WTC11 (cell line): ENCODE measurements at places on chromosomes 1 and 21. TPM values are rescaled to one million over a fixed set of nuclear protein-coding genes. Genes with fewer than 3 reads are reported as not detected.

- peaks cover 52% of the 10 kb centered on the region for H3K4me1 ChIP-seq
- DNase-seq, result no peak
- H3K27ac ChIP-seq, result no peak overlapping the region
- H3K27me3 ChIP-seq, result peaks cover 45% of the 10 kb centered on the region
These were observed 18.0 kb upstream of the BTG2 start for GRCh38 chr1:203287109-203287893.

GRCh38 chr1:44553771-44554170, 120.5 kb downstream of the TMEM53 start:
- H3K27ac ChIP-seq, result no peak overlapping the region
- H3K36me3 ChIP-seq, result no peaks in the 10 kb centered on the region
- peaks cover 37% of the 10 kb centered on the region for H3K4me1 ChIP-seq

DNA sequence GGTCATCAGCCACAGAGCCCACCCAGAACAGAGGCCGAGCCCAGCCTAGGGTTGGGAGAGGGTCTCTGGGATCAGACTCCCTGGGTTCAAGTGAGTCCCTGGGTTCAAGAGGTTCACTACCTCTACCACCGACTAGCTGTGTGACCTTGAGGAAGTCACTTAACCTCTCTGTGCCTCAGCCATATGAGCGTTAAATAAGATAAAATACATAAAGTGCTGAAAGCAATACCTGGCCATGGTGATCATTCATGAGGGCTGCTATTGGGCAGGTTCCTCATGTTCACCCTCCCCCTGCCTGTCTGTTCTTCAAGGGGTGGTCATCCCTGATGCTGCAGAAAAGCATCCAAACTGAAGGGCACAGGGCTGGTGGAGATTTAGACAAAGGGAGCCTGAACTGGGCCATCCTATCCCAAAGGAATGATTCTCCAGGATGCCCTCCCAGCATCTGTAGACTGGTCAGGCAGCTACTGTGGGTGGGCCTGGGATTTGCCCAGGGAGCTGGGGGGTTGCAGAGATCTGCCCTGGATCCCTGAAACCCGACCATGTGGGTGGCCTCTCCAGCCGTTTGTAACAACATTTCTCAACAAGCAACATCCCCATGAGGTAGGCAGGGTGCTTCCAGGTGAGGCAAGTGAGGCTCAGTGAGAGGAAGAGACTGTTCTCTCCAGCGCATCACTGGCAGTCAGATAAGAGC, 196.6 kb downstream of the MATN1 start:
- H3K4me1 ChIP-seq, result peaks cover 9% of the 10 kb centered on the region
- no peaks in the 10 kb centered on the region; the same call in 1 of the 2 replicates for H3K27me3 ChIP-seq
- H3K4me3 ChIP-seq, result no peak overlapping the region
- no peak overlapping the region for H3K27ac ChIP-seq

- H3K36me3 ChIP-seq, result peaks cover 18% of the 10 kb centered on the region
- peak overlapping the region; percentile 97 for H3K4me3 ChIP-seq
- no peaks in the 10 kb centered on the region for H3K27me3 ChIP-seq
- H3K4me1 ChIP-seq, result peaks cover 17% of the 10 kb centered on the region
These were observed 846 bp downstream of the NSUN4 start for GRCh38 chr1:46341222-46342083.

Gene SPATA45
- total RNA-seq, result 0.73 to 0.90 TPM (median 0.82 TPM) in 3 replicates

DNA sequence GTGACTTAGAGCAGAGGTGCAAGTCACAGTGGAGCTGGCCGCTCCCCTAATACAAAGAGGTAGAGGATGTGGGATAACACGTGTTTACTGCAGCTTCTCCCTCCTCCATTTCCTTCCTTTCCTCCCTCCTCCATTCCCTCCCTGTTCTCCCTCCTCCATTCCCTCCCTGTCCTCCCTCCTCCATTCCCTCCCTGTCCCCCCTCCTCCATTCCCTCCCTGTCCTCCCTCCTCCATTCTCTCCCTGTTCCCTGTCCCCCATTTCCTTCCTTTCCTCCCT, 124.0 kb downstream of the CRYAA start:
- no peak overlapping the region for H3K27ac ChIP-seq
- H3K4me1 ChIP-seq, result no peaks in the 10 kb centered on the region
- no peaks in the 10 kb centered on the region; the same call in 1 of the 2 replicates for H3K27me3 ChIP-seq
- H3K36me3 ChIP-seq, result no peaks in the 10 kb centered on the region
- H3K4me3 ChIP-seq, result no peak overlapping the region

- no peak overlapping the region for H3K4me3 ChIP-seq
- H3K36me3 ChIP-seq, result peaks cover 20% of the 10 kb centered on the region
- DNase-seq, result no peak
- H3K27me3 ChIP-seq, result no peaks in the 10 kb centered on the region
These were observed 17.0 kb upstream of the TCEA3 start for GRCh38 chr1:23441446-23442148.

DNA sequence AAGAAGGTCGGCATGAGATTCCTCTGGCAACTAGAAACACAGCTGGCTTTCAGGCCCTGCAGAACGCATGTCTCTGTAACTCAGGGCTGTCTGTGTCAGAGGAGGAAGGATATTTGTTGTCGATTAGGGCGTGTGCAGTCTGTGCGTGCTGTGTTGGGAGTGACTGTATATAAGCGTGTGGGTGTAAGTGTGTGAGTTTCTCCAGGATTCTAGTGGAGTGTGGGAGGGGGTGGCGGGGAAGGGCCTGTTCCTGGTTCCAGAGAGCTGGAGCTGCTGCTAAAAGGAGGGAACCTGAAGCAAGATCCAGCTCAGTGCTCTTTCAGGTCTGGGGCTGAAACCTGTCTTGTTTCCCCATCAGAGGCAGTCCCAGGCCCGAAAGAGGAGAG, 74.3 kb downstream of the SLC16A1 start:
- no peak overlapping the region for H3K4me3 ChIP-seq
- H3K36me3 ChIP-seq, result no peaks in the 10 kb centered on the region
- no peaks in the 10 kb centered on the region for H3K27me3 ChIP-seq
- peak overlapping the region; percentile 91 for H3K27ac ChIP-seq

GRCh38 chr1:3180915-3181314, 111.9 kb downstream of the PRDM16 start:
- no peak for DNase-seq
- no peaks in the 10 kb centered on the region for H3K27me3 ChIP-seq
- no peaks in the 10 kb centered on the region for H3K36me3 ChIP-seq
- H3K4me1 ChIP-seq, result no peaks in the 10 kb centered on the region

GRCh38 chr1:160471253-160471652, 51.8 kb downstream of the SLAMF6 start:
- no peak overlapping the region for H3K27ac ChIP-seq
- H3K36me3 ChIP-seq, result no peaks in the 10 kb centered on the region
- H3K4me1 ChIP-seq, result no peaks in the 10 kb centered on the region
- no peak overlapping the region for H3K4me3 ChIP-seq

DNA sequence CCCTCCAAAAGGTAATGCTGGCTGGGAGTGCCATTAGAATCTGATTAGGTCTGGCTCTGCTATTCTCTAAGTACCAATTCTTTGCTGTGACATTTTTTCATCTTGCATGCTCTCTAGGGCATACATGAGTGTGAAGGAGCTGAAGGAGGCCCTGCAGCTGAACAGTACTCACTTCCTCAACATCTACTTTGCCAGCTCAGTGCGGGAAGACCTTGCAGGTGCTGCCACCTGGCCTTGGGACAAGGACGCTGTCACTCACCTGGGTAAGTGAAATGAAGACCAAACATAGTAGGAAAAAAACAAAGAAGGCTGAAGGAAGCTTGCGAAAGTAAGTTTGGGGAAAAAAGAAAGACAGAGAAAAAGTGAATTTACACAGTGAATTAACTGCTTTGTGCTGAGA, 207.9 kb downstream of the PAPPA2 start:
- no peak overlapping the region for H3K27ac ChIP-seq
- no peak overlapping the region for H3K4me3 ChIP-seq
- DNase-seq, result no peak
- H3K36me3 ChIP-seq, result no peaks in the 10 kb centered on the region
- H3K27me3 ChIP-seq, result no peaks in the 10 kb centered on the region

DNA sequence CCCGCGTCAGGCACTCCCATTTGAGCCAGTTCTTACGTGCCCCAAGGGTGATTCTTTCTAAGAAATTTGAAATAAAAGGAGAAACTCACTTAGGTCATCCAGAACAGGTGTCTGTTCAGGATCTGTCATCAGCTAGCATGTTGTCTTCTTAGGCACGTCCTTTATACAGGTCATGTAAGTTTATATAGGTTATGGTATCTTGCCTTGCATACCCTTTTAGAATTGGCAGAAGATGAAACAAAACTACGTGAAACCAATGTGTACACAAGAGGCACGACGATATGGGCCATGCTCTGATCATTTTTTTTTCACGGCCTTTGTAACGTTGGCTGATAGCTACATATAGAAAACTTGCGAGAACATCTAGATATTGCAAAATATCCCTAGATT, 579 bp upstream of the GTF2B start:
- peak overlapping the region; percentile 94 for H3K4me3 ChIP-seq
- H3K27me3 ChIP-seq, result peaks cover 2% of the 10 kb centered on the region; the same call in 1 of the 2 replicates
- peaks cover 3% of the 10 kb centered on the region; the same call in 1 of the 2 replicates for H3K36me3 ChIP-seq
- peaks cover 14% of the 10 kb centered on the region for H3K4me1 ChIP-seq

DNA sequence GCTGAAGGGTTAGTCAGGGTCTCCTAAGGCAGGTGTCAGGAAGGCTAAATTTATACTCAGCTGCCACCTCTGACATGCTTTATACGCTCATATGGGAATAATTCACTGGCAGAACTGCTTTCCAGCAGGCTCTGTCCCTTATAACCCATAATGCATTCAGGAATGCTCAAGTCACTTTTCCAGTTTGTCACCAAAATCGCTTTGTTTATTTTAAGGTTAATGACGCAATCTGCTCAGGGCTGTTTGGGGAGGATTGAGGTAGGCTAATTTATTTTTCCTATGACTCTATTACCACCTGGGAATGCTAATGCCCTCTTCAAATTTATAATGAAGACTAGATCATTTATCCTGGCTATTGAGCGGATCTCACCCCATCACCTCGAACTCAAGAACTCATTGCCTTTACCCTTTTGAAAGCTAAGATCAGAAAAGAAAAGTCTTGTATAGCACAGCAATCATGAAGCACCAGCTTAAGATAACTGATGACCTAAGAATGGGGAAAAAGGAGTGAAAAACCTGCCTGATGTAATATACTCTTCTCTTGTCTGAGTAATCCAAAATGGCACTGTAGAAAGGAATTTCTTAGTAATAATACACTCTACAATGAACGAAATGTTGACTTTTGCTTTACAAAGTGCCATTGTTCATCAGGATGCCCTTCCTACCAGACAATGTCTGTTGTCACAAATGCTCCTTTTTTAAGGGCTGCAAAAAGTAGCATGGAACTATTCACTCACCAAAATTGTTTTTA, 97.9 kb upstream of the EXO1 start:
- no peaks in the 10 kb centered on the region for H3K36me3 ChIP-seq
- no peak for DNase-seq
- H3K4me3 ChIP-seq, result no peak overlapping the region
- no peak overlapping the region for H3K27ac ChIP-seq
- no peaks in the 10 kb centered on the region for H3K27me3 ChIP-seq
- peaks cover 36% of the 10 kb centered on the region for H3K4me1 ChIP-seq

DNA sequence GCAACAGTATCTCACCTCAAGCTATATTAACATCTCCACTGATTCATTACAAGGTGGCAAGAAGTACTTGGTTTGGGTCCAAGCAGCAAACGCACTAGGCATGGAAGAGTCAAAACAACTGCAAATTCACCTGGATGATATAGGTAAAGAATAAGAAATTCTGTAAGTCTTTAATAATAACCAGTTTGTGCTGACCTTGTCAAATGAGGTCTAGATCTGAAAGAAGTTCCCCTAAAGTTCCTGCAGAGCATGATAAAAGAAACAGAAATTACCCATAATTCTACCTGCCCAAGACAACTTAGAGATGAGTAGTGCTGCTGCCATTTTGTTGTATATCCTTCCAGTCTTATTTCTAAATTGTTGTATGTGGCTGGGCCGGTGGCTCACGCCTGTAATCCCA, 34.5 kb downstream of the IL23R start:
- H3K27ac ChIP-seq, result no peak overlapping the region
- H3K36me3 ChIP-seq, result no peaks in the 10 kb centered on the region
- no peak for DNase-seq
- no peaks in the 10 kb centered on the region for H3K27me3 ChIP-seq
- H3K4me3 ChIP-seq, result no peak overlapping the region

GRCh38 chr1:92458146-92458545, 28.6 kb downstream of the GFI1 start:
- H3K4me1 ChIP-seq, result no peaks in the 10 kb centered on the region
- H3K27me3 ChIP-seq, result no peaks in the 10 kb centered on the region
- H3K36me3 ChIP-seq, result no peaks in the 10 kb centered on the region
- no peak overlapping the region for H3K4me3 ChIP-seq
- no peak for DNase-seq
- no peak overlapping the region for H3K27ac ChIP-seq

- H3K4me3 ChIP-seq, result no peak overlapping the region
- H3K36me3 ChIP-seq, result no peaks in the 10 kb centered on the region
- H3K27me3 ChIP-seq, result no peaks in the 10 kb centered on the region
- DNase-seq, result no peak
These were observed 11.5 kb upstream of the HCRTR1 start for GRCh38 chr1:31605908-31606427.

DNA sequence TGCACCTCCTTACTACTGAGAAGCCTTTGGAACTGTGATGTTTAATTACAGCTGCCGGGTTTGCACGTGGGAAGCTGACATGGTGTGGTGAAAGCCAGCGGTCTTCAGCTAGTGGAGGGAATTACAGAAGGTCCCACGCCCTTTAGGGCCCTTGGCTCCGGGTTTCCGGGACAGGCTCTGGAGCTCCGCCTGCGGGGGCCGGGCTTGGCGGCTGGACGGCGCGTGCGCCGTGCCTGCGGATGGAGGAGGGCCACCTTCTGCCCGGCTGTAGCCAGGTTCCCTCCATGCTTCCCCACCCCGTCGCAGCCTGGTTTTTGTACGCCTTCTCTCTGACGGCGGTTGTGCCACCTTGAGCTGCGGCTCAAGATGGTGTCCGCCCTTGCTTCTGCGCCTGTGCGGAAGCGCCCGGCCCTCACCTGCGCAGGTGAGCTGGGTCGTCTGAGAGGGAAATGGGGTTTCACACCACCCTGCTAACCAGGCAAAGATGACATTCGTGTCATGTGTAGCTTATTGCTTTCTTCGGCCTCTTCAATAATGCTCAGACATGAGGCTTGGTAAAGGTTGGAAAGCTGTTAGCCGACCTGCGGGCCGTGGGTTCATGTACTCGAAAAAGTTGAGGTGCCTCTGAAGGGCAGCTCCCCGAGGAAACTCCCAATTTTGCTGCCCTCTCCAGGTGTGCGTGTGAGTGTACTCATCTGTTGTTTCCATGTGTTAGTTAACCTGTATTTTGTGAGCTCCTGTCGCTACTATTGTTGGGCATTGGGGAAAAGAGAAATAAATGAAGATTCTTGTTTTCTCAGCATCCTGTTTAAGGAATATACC, 36.6 kb upstream of the OPRD1 start:
- DNase-seq, result peak; percentile 77
- no peaks in the 10 kb centered on the region for H3K27me3 ChIP-seq
- peak overlapping the region; percentile 69 for H3K4me3 ChIP-seq
- no peaks in the 10 kb centered on the region for H3K36me3 ChIP-seq

DNA sequence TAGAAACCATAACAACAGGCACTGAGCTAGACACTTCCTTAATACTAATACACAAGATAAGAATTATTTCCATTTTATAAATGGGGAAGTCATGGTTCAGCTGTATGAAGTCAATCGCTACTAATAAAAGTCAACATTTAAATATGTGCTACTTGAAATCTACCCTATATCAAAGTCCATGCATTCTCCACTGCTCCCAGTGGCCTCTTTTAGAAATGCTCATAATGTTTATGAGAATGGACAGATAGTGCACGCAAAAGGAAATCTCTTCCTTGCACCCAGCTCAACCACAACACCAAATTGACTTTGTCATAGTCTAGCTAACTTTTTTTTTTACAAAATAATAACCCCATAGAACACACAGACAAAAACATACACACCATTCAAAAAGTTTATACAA, 281.7 kb upstream of the CXADR start:
- H3K4me1 ChIP-seq, result no peaks in the 10 kb centered on the region
- H3K4me3 ChIP-seq, result no peak overlapping the region
- H3K27ac ChIP-seq, result no peak overlapping the region
